ENCODE measurements at places on chromosomes 5 and 9.

GRCh38 chr5:116989995-116990394 lies 415.4 kb upstream of the SEMA6A start:
- no peak for DNase-seq

GRCh38 chr9:137745541-137745991 lies 126.8 kb downstream of the EHMT1 start:
- DNase-seq: peak; percentile 61

DNA sequence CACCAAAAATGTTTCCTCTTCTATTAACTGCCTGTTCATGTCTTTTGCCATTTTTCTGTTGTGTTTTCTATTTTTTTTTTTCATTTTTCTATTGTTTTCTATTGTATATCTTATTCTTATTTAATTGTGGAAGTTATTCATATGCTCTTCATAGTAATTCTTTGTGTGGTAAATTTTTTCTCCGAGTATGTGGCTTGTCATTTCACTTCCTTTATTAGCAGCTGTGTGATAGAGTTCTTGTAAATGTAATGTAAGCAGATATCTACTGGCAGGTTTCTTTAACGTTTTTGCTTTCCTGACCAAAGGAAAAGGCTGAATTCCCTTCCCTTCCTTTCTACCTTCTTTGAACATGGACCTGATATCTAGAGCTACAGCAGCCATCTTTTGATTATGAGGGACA lies 5.8 kb upstream of the PLPP1 start:
- no peak for DNase-seq

DNA sequence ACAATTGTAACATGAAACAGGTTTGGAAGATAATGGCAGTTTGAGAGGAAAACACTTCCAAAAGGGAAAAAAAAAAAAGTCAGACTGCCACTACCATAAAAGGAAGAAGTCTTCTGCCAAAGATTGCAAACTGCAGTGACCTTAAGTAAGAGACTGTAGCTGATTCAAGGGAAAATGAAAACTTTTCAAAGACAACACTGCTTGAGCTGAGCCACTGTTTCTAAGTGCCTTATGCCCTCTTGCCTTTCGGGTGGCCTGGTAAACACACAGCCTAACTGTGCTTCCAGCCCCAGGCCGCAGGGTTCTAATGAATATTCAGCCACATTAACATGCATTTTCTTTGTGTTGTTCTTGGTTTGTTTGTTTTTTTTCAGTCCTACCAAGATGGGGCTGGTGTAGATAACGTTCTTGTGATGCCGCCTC lies 354.6 kb downstream of the BNC2 start:
- DNase-seq: no peak

GRCh38 chr5:142086679-142087078 lies 21.9 kb upstream of the NDFIP1 start:
- no peak for DNase-seq

GRCh38 chr9:134271338-134272301 lies 54.6 kb upstream of the RXRA start:
- no peak for DNase-seq
